B cell (primary cell): ENCODE measurements at places on chromosomes 1 and 21. TPM values are rescaled to one million over a fixed set of nuclear protein-coding genes. Genes with fewer than 3 reads are reported as not detected.

GRCh38 chr1:110370827-110371226, 20.0 kb downstream of the SLC16A4 start:
- H3K36me3 ChIP-seq: peaks cover 19% of the 10 kb centered on the region
- no peaks in the 10 kb centered on the region for H3K4me1 ChIP-seq
- no peak for DNase-seq

DNA sequence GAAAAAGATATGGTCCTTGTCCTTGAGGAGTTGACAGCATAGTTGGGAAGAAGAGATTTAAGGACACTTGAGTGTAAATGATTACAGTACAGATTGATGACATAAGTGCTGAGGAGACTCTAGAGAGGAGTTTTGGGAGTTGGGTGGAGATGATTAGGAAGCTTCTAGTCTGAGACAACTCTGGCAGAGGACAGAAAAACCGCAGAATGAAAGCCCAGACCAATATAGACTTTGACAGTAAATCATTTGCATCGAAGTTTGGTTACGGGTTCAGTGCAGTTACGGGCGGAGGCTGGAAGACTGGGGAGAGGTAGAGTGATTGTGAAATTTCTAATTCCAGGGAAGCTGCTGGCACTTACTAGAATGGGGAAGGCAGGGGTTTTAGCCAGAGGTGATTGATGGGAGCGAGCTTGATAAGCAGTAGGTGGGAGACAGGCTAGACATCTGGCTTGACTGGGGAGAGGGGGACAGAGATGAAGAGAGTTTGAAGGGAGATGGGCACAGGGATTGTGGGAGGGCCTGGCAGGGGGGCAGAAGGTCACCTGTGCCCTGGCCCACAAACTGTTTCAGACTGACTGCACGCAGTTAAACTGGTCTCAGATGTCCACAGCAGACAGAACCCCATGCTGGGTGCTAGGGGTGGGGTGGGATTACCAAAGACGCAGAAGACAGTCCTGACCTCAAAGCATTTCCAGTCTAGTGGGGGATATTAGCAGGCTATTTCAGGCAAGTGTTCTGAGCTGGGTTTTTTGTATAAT, 20.1 kb downstream of the SH2D2A start:
- H3K36me3 ChIP-seq: peaks cover 91% of the 10 kb centered on the region
- no peak for DNase-seq

DNA sequence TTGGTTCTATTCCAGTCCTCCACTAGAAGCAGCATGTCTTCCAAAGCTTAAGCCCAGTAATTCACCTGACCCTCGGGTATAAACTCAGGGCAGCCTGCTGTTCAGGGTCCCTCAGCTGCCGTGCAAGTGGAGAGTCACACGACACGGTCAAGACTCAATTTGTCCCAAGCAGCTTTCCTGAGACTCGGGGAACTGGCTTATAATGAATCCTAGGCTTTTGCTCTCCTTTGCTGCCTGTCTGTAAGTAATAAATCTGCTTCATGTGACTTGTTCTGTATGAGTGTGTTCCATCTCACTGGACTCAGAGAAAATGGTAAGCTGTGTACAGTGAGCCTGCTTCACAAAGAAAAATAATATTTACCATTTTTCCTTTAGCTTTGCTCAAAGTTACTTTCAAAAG, 119.8 kb downstream of the CYYR1 start:
- no peaks in the 10 kb centered on the region for H3K27me3 ChIP-seq
- no peak overlapping the region for H3K4me3 ChIP-seq
- no peak for DNase-seq

DNA sequence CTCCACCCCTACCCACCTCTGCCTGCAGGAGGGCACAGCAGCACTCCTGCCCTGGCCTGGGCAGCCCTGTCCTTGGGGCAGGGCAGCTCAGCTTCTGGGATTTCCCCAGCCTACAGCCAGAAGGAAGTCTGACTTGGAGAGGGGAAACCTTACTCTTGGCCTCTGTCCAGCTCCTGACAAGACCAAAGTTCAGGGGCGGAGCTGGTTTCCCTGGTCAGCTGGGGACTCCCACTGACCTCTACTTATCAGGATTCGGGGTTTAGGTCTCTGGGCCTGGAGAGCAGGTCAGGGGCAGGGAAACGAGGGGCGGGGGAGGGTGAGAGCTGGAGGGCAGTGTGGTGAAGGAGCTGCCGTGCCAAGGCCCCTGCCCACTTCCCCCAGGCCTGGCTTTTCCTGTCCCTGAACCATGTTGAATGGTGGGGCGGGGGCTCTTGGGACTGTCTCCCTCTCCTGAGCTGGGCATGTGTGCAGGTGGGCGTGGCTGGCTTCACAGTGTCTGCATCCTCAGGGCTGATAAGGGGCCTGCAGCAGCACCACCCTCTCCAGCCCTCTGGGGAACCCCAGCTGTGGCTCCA, 16.8 kb upstream of the ETV3 start:
- peaks cover 7% of the 10 kb centered on the region for H3K27me3 ChIP-seq
- no peak overlapping the region for H3K27ac ChIP-seq
- DNase-seq: no peak
- no peak overlapping the region for H3K4me3 ChIP-seq
- H3K4me1 ChIP-seq: peaks cover 3% of the 10 kb centered on the region
- no peaks in the 10 kb centered on the region for H3K36me3 ChIP-seq

DNA sequence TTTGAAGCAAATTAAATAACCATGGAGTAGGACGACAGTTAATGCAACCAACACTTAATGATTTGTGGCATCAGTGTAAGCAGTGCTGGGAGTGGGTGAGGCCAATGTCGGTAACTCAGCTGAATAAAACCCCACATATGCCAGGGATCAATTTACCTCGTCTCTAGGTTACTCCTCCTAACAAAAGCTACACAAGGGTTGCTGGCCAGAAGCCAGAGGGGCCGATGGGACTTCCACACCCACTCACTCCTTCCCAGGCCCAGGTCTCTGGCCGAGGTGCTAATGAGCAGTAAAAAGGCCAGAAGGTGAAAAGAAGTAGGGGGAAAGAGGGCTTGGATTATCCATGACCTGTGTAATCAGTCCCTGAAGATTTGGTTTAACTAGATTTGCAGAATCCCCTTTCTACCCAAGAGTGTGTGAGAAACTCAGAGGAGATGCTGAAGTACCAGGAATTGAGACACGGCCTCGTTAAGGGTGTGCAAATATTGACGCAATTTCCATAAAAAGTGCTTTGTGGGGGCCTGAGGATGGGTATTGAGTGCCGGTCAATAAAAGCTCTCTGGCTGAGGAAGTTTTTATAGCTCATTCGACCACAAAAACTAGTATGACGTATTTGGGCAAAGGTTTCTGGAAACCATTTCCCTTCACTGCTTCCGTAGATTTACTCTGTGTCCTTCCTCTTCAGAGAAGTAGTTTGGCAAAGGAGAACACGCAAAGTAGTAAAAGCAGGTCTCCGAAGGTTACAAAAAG, 145.5 kb downstream of the TBX15 start:
- H3K4me3 ChIP-seq: no peak overlapping the region
- no peak overlapping the region for H3K27ac ChIP-seq
- H3K4me1 ChIP-seq: no peaks in the 10 kb centered on the region
- no peaks in the 10 kb centered on the region for H3K36me3 ChIP-seq

DNA sequence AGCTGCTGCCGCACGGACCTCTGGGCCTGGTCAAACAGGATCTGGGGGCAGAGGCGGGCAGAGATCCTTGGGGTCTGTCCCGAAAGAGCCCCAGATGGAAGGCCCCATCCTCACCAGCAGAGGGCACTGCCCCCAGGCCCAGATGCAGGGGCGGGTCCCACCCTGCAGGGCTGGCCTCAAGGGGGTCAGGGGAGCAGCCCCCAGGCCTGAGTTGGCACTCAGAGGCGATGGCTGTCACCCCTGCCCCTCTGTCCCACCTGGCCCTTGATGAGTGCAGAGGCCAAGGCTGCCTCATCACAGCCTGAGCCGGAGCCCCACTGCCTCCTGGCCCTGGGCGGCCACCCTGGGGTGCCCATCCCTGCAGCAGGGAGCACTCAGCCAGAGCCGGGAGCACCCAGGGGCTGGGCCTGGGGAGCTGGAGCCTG, 5.7 kb downstream of the ACAP3 start:
- no peak overlapping the region for H3K4me3 ChIP-seq
- no peak for DNase-seq
- H3K27me3 ChIP-seq: no peaks in the 10 kb centered on the region
- H3K36me3 ChIP-seq: no peaks in the 10 kb centered on the region
- H3K27ac ChIP-seq: no peak overlapping the region

DNA sequence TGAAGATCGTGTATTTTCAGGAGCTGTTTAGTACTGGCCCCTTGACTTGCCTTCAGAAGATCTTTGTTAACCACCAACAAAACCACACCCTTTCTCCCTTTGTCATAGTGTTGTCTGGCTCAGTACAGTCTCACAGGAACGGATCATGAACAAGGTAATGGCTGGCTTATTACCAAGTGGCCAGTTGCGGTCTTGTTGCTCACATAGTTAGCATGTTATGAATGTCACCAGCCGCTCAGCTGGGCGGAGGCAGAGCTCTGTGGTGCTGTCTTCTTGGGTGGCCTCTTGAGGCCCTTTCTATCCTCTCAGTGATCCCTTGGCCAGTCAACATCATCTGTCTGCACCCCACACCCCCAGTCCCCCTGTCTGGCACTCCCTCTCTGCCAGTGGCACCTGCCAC, 21.4 kb downstream of the CNIH3 start:
- no peak overlapping the region for H3K27ac ChIP-seq
- no peak for DNase-seq
- no peaks in the 10 kb centered on the region for H3K4me1 ChIP-seq
- no peak overlapping the region for H3K4me3 ChIP-seq

KRTAP22-1 gene
- polyA plus RNA-seq: not detected in 2 replicates

SLFNL1 gene
- 0.18 and 0.35 TPM in 2 replicates for polyA plus RNA-seq
